ENCODE measurements at places on chromosomes 4 and X. TPM values are rescaled to one million over a fixed set of nuclear protein-coding genes. Genes with fewer than 3 reads are reported as not detected.

GRCh38 chrX:19358521-19358920 is 14.8 kb downstream of the PDHA1 start:
- no peak overlapping the region for H3K4me3 ChIP-seq
- H3K27ac ChIP-seq = no peak overlapping the region
- no peak for DNase-seq
- H3K36me3 ChIP-seq = peaks cover 82% of the 10 kb centered on the region
- H3K4me1 ChIP-seq = no peaks in the 10 kb centered on the region

GRCh38 chr4:8547108-8547911 is 32.9 kb upstream of the GPR78 start:
- peak; percentile 16 for DNase-seq
- no peak overlapping the region for H3K27ac ChIP-seq
- H3K27me3 ChIP-seq = no peaks in the 10 kb centered on the region

- H3K27ac ChIP-seq = no peak overlapping the region
- no peak overlapping the region for H3K4me3 ChIP-seq
- no peaks in the 10 kb centered on the region for H3K27me3 ChIP-seq
- H3K36me3 ChIP-seq = no peaks in the 10 kb centered on the region
- no peaks in the 10 kb centered on the region for H3K4me1 ChIP-seq
- no peak for DNase-seq
Observed at GRCh38 chr4:52298444-52298843, 247.3 kb downstream of the SPATA18 start.

- H3K36me3 ChIP-seq = no peaks in the 10 kb centered on the region
- H3K4me1 ChIP-seq = no peaks in the 10 kb centered on the region
- no peak for DNase-seq
- H3K4me3 ChIP-seq = no peak overlapping the region
- H3K27ac ChIP-seq = no peak overlapping the region
Observed at GRCh38 chr4:181213551-181213950, 1029.7 kb upstream of the TENM3 start.

GRCh38 chrX:68749426-68749825 is 79.4 kb upstream of the EFNB1 start:
- no peak overlapping the region for H3K27ac ChIP-seq
- H3K36me3 ChIP-seq = no peaks in the 10 kb centered on the region
- H3K4me3 ChIP-seq = no peak overlapping the region
- H3K4me1 ChIP-seq = no peaks in the 10 kb centered on the region

Gene TLR7
- not detected for total RNA-seq

Gene TMEM150C
- not detected for total RNA-seq

Gene HSD17B13
- total RNA-seq = 0.52 TPM

Gene NSUN7
- total RNA-seq = 0.59 TPM
